ENCODE measurements at places on chromosomes 12 and 14. TPM values are rescaled to one million over a fixed set of nuclear protein-coding genes. Genes with fewer than 3 reads are reported as not detected.

DNA sequence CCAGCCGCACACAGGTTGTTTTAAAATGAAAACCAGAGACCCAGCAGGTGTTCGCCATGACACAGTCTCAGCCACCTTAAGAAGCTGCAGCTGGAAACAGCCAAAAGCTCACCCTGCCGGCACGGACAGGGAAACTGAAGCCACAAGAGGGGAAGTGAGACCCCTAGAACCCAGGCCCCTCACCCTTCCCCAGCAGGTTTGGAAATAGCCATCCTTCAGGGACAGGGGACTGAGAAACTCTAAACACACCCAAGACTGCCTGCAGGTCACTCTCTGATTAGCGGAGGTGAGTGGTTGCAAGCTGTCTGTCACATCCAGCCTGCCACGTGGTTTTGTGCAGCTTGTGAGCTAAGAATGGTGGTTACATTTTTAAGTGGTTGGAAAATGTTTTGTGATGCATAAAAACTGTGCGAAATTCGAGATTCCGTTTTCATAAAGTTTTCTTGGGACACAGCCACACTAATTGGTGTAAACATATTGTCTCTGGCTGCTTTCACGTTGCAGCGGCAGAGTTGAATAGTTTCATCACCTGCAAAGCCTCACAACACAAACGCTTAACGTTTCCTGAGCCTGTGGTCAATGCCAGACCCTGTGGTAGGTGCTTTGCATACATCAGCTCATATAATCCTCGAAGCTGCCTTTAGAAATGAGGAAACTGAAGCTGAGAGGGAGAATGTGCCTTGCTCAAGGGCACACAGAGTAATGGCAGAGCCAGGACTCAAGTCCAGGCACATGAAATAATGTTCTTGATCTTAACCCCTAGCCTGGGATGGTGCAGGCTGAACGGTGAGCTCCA is 1.7 kb upstream of the SELPLG start:
- DNase-seq = peak; percentile 53
- peaks cover 7% of the 10 kb centered on the region for H3K36me3 ChIP-seq
- peaks cover 59% of the 10 kb centered on the region for H3K4me1 ChIP-seq
- peak overlapping the region; percentile 94 for H3K4me3 ChIP-seq
- H3K27ac ChIP-seq = peak overlapping the region; percentile 99
- H3K27me3 ChIP-seq = no peaks in the 10 kb centered on the region

GRCh38 chr12:132071040-132071810 is 72.9 kb downstream of the DDX51 start:
- no peaks in the 10 kb centered on the region for H3K27me3 ChIP-seq
- peaks cover 45% of the 10 kb centered on the region for H3K36me3 ChIP-seq
- no peak overlapping the region for H3K27ac ChIP-seq
- H3K4me1 ChIP-seq = peaks cover 16% of the 10 kb centered on the region

DNA sequence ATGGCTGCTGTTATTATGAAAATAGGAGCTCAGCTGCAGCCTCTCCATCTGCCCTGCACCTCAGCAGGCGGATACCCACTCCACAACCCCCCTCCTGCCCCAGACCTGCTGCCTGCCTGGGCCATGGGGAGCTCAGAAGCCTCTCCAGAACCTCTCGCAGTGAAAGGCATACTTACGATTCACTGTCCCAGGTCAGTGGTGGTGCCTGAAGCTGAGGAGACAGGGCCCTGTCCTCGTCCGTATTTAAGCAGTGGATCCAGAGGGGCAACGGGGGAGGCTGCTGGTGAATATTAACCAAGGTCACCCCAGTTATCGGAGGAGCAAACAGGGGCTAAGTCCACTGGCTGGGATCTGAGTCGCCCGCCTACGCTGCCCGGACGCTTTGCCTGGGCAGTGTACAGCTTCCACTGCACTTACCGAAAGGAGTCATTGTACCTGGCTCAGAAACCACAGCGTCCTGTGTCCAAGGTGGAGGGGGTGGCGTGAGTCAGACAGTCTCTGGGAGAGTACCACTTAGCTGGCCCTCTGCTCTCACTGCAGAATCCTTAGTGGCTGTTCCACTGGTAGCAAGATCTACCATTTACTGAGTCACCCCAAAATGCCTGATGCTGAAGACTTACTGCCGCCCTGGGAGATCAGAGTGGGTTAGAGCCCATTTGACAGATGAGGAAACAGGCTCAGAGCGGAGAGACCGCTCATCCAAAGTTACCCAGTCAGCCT is at the start of gene SERPINA1:
TSS of gene SERPINA1 (minus strand) at position 219 of the 720 bp plus-strand sequence. CDS start 5,365 bp downstream, outside the sequence.
- H3K27me3 ChIP-seq = no peaks in the 10 kb centered on the region
- no peak within 1 kb of the TSS for H3K27ac ChIP-seq
- H3K4me1 ChIP-seq = peaks cover 28% of the 10 kb centered on the region

GRCh38 chr14:59036134-59036533 is 152.3 kb upstream of the DAAM1 start:
- no peaks in the 10 kb centered on the region for H3K4me1 ChIP-seq
- no peak for DNase-seq
- H3K4me3 ChIP-seq = no peak overlapping the region

GRCh38 chr12:80632835-80633234 is 74.6 kb upstream of the MYF6 start:
- no peak for DNase-seq
- no peaks in the 10 kb centered on the region for H3K36me3 ChIP-seq
- no peaks in the 10 kb centered on the region for H3K4me1 ChIP-seq
- no peak overlapping the region for H3K27ac ChIP-seq
- no peak overlapping the region for H3K4me3 ChIP-seq

EFCAB11 gene
- 6.0 TPM for total RNA-seq

DNA sequence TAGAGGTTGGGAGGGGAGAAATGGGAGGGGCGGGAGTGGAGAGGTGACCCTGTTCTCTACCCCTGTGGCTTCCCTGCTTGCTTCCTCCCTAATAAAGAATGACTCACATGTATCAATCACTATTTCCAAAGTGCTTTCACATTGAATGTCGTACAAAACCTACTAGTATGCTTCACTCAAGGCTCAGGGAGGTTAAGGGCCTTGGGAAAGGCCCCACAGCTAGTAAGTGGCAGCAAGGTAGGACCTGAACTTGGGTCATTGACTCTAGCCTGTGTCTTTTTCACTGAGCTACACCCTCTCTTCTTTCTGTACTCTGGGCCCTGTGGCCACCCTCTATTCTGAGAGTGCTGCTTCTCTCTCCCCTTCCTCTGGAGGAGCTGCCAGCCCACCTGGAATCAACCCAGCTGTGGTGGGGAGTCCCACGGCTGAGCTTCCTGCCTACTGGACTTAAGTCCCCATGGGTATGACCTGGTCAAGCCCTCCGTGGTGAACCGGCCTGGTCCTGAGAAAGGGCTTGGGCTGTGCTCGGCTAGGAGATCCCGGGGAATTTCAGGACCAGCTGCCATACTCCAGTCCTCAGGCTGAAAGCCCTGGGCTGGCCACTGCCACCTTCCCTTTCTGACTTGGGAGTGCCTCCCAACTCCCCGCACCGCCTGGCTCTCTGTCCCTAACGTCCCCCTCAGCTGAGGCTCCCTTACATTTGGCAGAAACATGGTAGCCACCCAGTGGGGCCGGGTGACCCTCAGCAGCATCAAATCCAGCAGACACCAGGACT is 13.0 kb downstream of the SLC48A1 start:
- H3K27me3 ChIP-seq = no peaks in the 10 kb centered on the region
- H3K4me3 ChIP-seq = no peak overlapping the region
- H3K4me1 ChIP-seq = peaks cover 13% of the 10 kb centered on the region

GRCh38 chr14:64447876-64448670 is 17.2 kb upstream of the AKAP5 start:
- H3K4me3 ChIP-seq = no peak overlapping the region
- H3K4me1 ChIP-seq = peaks cover 33% of the 10 kb centered on the region
- peaks cover 39% of the 10 kb centered on the region for H3K36me3 ChIP-seq
- no peak for DNase-seq
- H3K27me3 ChIP-seq = no peaks in the 10 kb centered on the region
- H3K27ac ChIP-seq = peak overlapping the region; percentile 64

- H3K4me1 ChIP-seq = peaks cover 18% of the 10 kb centered on the region
- H3K27ac ChIP-seq = no peak overlapping the region
- DNase-seq = no peak
- H3K4me3 ChIP-seq = no peak overlapping the region
Observed at GRCh38 chr12:45246236-45246635, 30.3 kb downstream of the ANO6 start.

- H3K27me3 ChIP-seq = no peaks in the 10 kb centered on the region
- no peak overlapping the region for H3K27ac ChIP-seq
- no peak for DNase-seq
- H3K36me3 ChIP-seq = no peaks in the 10 kb centered on the region
Observed at GRCh38 chr14:76022991-76023390, 37.4 kb downstream of the IFT43 start.

- H3K36me3 ChIP-seq = peaks cover 7% of the 10 kb centered on the region
- H3K4me1 ChIP-seq = peaks cover 27% of the 10 kb centered on the region
- no peak for DNase-seq
- H3K4me3 ChIP-seq = no peak overlapping the region
- H3K27me3 ChIP-seq = no peaks in the 10 kb centered on the region
Observed at GRCh38 chr12:89155826-89156225, 196.5 kb downstream of the DUSP6 start.

CRACR2A gene
- total RNA-seq = 28.0 TPM

GRCh38 chr12:75086091-75087038 is 123.3 kb downstream of the KCNC2 start:
- H3K27ac ChIP-seq = no peak overlapping the region
- no peaks in the 10 kb centered on the region for H3K27me3 ChIP-seq
- no peaks in the 10 kb centered on the region for H3K36me3 ChIP-seq
- no peak overlapping the region for H3K4me3 ChIP-seq

- peak overlapping the region; percentile 96 for H3K27ac ChIP-seq
- H3K27me3 ChIP-seq = no peaks in the 10 kb centered on the region
- peaks cover 30% of the 10 kb centered on the region for H3K4me1 ChIP-seq
- H3K4me3 ChIP-seq = peak overlapping the region; percentile 97
Observed at GRCh38 chr14:23321572-23322547, 603 bp downstream of the PABPN1 start.

DNA sequence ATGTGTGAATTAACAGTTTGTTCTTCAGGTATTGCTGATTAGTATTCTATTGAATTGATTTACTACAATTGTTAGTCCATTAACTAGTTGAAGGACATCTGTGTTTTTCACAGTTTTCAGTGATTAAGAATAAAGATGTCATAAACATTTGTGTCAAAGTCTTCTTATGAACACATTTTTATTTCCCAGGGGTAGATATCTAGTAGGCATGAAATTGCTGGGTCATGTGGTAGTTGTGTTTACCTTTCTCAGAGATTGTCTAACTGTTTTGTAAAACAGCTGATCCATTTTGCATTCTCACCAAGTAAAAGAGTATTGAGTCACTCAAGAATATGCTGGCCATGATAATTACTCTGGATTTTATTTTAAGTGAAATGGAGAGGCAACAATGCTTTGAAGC is 1145.3 kb downstream of the FSCB start:
- no peaks in the 10 kb centered on the region for H3K36me3 ChIP-seq
- H3K27me3 ChIP-seq = no peaks in the 10 kb centered on the region
- no peaks in the 10 kb centered on the region for H3K4me1 ChIP-seq

GRCh38 chr12:105922670-105923102 is 216.1 kb downstream of the NUAK1 start:
- no peak overlapping the region for H3K27ac ChIP-seq
- H3K27me3 ChIP-seq = no peaks in the 10 kb centered on the region
- no peaks in the 10 kb centered on the region for H3K4me1 ChIP-seq
- no peak overlapping the region for H3K4me3 ChIP-seq
- no peak for DNase-seq

DNA sequence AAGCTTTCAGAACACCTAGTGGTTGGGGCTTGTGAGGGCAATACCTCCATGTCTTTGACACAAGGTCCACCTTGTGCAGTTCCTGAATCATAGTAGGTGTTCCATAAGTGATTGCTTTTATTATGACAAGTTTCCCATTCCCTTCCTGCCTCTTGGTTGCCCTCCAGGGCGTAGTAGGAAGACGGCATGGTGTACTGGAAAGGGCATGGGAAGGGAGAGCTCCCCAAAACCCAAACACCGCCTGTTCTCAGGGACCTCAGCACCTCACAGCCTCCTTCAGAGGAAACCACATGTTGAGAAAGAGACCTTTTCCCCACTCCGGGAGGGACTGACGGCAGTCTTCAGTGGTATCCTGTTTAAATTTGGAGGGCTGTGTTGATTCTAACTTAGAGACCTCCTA is 21.1 kb downstream of the EVL start:
- peak overlapping the region; percentile 55 for H3K4me3 ChIP-seq
- H3K27ac ChIP-seq = peak overlapping the region; percentile 87
- peaks cover 65% of the 10 kb centered on the region for H3K36me3 ChIP-seq
- DNase-seq = no peak
- peaks cover 91% of the 10 kb centered on the region for H3K4me1 ChIP-seq

GRCh38 chr14:101635749-101636560 is 74.7 kb downstream of the DIO3 start:
- no peak overlapping the region for H3K27ac ChIP-seq
- H3K4me3 ChIP-seq = no peak overlapping the region
- no peak for DNase-seq
- H3K36me3 ChIP-seq = no peaks in the 10 kb centered on the region

ANAPC7 gene
- total RNA-seq = 72.0 TPM

- H3K27me3 ChIP-seq = no peaks in the 10 kb centered on the region
- no peak overlapping the region for H3K4me3 ChIP-seq
- no peak overlapping the region for H3K27ac ChIP-seq
Observed at GRCh38 chr14:86404989-86405649, 875.2 kb downstream of the FLRT2 start.

DNA sequence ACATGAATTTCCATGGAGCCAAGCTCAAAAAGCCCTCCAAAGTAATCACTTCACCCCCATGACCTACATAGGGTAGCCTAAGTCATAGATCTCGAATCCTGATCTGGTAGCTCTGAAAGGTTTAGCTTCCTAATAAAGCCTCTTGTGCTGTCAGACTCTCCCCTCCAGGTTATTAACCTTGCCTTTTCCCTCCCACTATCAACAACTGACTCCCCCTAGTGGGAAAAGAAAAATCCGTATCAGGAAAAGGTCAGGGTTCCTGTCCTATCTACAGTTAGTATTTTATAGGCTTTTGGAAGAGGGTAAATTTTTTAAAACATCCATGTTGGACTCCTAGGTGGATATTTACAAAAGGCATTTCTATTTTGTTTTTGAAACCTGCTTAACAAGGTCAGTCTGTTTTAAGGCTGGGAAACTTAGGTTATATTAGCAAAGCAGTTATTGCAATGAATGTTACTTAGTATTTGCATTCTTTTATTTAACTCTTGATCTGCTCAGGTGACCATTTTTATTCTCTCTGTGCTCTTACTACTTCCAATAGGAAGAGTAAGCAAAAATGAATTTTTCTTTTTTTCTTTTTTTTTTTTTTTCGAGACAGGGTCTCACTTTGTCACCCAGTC is 8.0 kb downstream of the YY1 start:
- no peak for DNase-seq
- peaks cover 13% of the 10 kb centered on the region for H3K36me3 ChIP-seq
- peak overlapping the region; percentile 27 for H3K27ac ChIP-seq
- no peak overlapping the region for H3K4me3 ChIP-seq
- H3K4me1 ChIP-seq = peaks cover 49% of the 10 kb centered on the region

Measured in activated T-helper 1 cell treated with anti-CD3 and anti-CD28 coated beads, Interleukin-12 subunit alpha, Interleukin-12 subunit beta, Interleukin-2, Interleukin-4 antibody, amounts not matched to agents 30 ng/mL and 10 ng/mL and 1 ng/mL, durations not matched to agents 14 hours and 24 hours and 36 hours (primary cell).